T-helper 17 cell (primary cell): ENCODE measurements at places on chromosomes 7 and 10.

DNA sequence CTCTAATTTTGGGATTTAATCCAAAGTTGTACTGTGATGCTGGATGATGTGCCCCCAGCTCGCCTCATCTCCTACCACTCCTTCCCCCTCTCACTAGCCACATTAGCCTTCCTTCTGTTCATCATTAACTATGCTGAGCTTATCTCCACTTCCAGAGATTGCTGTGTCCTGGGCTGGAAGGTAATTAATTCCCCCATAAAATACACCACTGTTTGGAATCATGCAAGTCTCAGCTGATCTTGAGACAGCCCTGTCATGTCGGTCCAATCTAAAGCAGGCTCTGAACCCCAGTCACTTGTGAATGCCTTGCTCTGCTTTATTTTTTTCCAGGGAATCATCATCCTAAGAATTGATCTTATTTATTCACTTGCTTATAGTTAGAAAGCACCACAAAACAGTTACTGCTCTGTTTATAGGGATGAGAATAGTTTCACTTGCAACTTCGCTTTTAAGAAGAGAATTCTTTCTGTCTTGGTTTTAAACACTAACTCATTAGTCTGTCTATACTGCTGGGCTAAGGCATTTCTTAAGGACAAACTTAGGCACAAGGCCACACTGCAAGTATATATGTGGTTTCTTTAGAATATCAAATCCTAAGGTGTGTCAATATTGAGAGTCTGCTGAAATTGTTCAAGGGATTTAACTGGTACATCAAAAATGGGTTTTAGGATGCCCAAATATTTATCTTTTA lies 341.1 kb upstream of the SEMA3A start:
- DNase-seq: no peak

DNA sequence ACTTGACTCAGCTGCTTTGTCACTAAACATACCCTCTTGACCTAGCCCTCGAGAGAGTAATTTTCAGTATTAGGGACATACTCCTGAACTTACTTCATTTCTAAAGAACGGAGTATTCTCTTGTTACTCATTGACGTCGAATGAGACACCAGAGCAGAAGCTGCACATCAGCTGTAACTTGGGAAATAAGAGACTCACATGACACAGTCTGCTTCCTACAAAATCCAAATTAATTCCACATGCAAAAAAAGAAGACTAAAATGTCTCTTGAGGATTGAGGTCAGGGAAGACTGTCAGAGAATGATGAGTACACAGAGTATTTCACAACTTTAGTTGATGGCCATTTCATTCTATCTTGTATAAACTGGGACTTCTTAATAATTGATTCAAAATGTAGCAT lies 114.7 kb upstream of the EGFR start:
- no peak for DNase-seq

- no peak for DNase-seq
Observed at GRCh38 chr7:104207348-104207730, 474 bp downstream of the ORC5 start.

DNA sequence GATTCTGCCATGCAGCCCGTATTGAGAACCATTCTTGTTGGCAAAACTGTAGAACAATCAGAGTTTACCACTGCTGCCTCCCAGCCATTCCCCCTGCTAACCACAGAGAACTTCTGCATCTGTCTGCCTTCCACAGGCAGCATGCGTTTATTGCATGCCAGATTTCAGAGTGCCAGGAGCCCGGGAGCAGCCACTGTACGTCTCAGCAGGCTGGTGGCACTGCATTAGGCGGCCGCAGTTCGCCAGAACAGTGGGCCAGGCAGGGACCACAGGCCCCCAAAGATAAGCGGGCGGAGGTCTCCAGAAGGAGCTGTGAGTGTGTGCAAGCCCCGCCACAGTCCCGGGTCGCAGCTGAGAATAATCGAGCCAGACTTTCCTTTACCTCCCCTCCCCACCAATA lies 31.8 kb downstream of the ZNF467 start:
- DNase-seq: no peak

DNA sequence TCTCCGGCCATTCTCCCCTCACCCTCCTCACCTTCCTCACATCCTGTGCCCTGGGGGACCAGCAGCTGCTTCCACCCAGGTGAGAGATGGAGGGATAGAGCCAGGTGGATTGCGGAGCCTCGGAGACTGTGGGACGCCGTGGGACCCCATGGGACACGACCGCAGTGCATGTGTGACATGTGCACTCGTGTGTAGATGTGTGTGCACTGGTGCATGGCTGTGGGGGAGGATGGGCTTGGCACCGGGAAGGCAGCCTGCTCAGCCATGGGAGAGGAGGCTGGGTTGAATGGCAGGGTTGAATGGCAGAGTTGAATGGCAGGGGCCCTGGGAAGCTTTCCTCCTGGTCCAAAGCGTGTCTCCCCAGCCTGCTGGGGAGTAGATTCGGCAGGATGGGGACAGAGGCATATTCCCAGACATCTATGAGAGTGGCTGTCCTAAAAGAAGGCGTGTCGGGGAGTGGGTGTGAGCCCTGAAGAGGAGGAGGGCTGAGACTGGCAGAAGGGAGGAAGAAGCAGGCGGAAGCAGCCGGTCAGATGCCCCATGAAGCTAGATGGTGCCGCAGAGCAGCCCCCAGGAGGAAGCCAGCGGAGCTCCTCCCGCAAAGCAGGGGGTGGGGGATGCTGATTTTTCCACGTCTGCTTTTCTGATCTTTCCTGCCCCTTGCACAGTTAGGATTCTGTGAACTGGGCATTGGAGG lies 815 bp downstream of the GIMAP8 start:
- no peak for DNase-seq

DNA sequence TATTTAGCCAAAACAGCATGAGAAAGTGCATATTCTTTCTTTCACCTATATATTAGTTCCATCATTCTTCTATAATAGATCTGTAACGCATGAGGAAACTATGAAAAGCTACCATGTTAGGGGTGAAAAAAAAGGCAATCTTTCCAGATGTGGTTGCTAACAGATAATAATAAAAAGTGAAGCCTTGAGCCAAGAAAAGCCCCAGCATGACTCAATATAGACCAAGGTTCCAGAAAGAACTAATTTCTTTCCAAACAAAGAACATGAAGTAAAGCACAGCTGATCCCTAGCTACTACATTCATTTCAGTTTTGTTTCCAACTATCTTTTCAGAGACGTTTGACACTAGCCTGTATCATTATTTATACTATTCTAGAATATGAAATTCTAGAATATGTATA lies 16.4 kb downstream of the ARL4A start:
- no peak for DNase-seq

DNA sequence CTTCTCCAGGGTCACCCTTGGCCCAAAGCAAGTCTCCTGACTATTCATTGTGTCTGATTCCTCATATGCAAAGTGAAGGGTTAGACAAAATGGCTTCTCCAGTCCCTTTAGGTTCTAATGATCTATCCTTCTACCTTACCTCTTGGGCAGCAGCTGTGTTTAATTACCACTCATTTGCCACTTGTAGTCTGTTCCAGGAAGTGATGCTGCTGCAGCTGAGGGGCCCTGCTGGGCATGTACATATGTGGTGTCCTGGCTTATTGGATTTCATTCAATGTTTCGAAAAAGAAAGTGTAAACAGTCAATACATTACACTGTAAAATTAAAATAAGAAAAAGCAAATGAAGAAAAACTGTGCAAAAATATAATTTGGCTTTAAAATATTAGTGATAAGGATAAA lies 36.6 kb downstream of the SCIN start:
- DNase-seq: no peak

DNA sequence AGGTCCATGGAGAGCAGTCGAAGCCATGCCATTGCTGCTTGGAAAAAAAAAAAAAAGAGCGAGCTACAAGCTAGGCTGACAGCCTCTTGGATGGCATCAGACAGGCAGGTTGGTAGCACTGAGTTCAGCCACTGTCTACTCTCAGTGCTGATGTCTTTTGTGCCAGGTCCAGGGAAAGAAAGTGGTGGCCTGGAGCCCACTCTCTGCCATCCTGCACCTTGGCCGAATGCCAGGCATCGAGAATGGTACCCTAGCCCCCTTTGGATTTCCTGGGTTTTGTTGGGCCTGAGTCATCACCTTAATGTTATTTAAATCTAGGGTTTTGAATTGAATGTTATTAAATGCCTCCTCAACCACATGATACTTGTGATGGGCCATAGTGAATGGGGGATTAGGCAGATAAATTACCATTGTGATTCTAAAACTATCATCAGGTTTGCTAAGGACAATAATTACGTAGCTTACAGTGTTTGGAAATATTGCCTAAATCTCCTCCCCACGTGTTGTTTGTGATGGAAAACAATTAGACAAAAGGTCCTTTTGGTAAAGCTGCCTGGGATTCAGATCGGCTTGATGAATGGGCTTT lies 195.7 kb upstream of the GPR26 start:
- DNase-seq: no peak

- no peak for DNase-seq
Observed at GRCh38 chr10:60425392-60426110, 35.9 kb upstream of the ANK3 start.
